Endothelial cell of umbilical vein (primary cell): ENCODE measurements at places on chromosomes 2 and 18. TPM values are rescaled to one million over a fixed set of nuclear protein-coding genes. Genes with fewer than 3 reads are reported as not detected.

Gene EIF4E2
- total RNA-seq = 96.5 and 96.9 TPM in 2 replicates

Gene GKN2
- total RNA-seq = not detected in 2 replicates

Gene AMER3
- not detected in 2 replicates for total RNA-seq

GRCh38 chr2:119371111-119371510, 4.3 kb downstream of the DBI start:
- DNase-seq = no peak

DNA sequence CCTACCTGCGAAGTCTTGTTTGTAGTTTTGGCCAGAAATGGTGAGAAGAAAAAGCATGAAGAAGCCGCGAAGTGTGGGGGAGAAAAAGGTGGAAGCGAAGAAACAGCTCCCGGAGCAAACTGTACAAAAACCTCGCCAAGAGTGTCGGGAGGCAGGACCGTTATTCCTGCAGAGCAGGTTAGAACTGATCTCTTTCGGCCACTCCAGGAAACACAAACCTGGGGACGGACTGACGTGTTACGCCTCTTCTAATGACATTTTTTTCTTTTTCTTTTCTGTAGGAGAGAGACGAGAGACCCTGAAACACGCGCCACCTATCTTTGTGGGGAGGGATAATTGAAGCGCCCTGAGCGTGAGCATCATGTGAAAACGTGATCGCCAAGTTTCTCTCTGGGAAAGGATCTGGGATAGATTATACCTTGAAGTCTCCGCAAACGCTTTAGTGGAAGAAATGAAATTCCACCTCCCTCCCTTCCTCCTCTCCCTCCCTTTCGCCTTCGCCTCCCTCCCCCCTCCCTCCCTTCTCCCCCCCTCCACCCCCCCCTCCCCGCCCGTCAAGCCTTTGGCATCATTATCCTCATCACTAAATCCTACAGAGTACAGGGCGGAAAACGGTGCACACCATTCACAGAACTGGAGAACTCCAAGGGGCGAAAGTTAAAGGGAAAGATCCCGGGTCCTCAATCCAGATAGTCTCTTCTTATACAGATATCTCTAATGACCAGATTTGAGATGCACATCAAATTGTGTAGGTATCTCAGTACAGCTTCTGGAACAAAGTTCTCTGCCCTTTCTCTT, at the start of gene ZEB2:
ZEB2 (minus strand) TSS at position 186 of the 798 bp plus-strand sequence. CDS start 2,769 bp downstream, outside the sequence.
- peak; percentile 87 for DNase-seq

GRCh38 chr2:43024515-43025011, 201.8 kb downstream of the ZFP36L2 start:
- DNase-seq = peak; percentile 64

DNA sequence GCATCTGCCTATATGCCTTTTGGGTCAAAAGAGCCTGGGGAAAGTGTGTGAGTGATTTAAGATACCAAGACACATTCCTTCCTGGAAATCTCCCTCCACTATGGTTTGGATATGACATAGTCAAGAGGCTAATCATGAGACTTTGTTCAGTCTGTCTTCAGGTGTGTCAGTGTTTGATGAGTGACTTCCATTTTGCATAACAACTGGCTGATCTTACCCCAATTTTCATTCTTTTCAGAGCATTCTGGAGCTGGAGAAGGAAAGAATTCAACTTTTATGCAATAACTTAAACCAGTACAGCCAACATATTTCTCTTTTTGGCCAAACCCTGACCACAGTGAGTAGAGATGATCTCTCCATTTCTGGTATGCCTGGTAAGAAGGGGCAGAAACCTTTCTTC, 39.4 kb downstream of the SPC25 start:
- no peak for DNase-seq

- DNase-seq = peak; percentile 5
Observed at GRCh38 chr18:10241579-10241978, 212.9 kb upstream of the APCDD1 start.
